ENCODE measurements at places on chromosomes 11 and 22.

GRCh38 chr11:73257342-73258103 lies 14.6 kb upstream of the P2RY6 start:
- peak; percentile 47 for DNase-seq
- H3K4me3 ChIP-seq = no peak overlapping the region
- H3K36me3 ChIP-seq = no peaks in the 10 kb centered on the region
- no peaks in the 10 kb centered on the region for H3K27me3 ChIP-seq

DNA sequence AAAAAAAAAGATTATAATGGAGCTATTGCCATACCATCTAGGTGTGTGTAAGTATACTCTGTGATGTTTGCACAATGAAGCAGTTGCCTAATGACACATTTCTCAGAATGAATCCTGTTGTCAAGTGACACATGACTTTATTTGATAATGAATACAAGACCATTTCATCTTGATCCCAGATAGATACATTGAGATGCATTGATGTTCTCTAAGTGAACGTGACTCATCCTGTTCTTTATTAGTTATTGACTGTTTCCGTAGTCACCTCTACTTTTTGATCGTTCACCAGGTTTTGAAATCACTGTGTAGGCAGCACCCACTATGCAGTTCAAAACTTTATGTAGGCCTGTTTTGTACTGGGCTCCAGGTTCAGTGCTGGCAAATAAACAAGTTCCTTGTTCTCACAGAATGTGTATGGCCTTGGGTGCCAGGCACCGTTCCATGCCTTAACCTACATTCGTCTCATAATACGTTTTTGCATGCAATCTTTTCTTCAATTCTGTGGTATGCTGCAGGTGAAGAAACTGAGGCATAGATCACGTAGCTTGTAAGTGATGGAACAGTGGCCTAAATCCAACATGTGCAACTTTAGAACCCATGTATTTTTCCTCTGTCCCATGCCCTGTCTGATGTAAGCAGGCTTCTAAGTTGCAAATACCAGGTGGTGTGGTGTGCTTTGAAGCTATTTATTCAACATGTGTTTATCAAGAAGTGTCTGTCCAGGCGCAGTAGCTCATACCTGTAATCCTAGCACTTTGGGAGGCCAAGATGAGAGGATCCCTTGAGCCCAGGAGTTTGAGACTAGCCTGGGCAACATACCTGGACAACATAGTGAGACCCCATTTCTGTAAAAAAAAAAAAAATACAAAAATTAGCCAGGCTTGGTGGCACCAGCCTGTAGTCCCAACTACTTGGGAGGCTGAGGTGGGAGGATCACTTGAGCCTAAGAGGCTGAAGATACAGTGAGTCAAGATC lies 10.4 kb downstream of the SREBF2 start:
- DNase-seq = no peak
- H3K4me3 ChIP-seq = no peak overlapping the region
- no peak overlapping the region for H3K27ac ChIP-seq
- H3K4me1 ChIP-seq = peaks cover 8% of the 10 kb centered on the region
- no peaks in the 10 kb centered on the region for H3K36me3 ChIP-seq

DNA sequence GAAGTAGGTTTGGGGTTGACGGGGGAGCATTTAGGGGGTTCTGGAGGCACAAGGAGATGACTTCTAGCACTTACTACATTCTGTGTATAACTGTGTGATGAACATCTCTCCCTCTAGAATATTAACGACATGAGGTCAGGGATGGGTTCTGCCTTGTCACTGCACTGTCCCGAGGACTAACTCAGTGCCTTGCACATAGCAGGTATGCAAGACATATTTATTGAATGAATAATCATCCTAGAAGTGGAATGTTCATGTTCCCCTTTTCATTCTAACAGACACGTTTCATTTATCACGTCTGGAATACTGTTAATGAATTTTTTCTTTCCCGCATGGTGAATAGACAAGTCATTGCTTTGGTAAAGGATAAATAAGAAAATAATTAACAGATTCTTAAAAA lies 12.6 kb downstream of the SYT13 start:
- DNase-seq = no peak
- H3K27ac ChIP-seq = no peak overlapping the region

DNA sequence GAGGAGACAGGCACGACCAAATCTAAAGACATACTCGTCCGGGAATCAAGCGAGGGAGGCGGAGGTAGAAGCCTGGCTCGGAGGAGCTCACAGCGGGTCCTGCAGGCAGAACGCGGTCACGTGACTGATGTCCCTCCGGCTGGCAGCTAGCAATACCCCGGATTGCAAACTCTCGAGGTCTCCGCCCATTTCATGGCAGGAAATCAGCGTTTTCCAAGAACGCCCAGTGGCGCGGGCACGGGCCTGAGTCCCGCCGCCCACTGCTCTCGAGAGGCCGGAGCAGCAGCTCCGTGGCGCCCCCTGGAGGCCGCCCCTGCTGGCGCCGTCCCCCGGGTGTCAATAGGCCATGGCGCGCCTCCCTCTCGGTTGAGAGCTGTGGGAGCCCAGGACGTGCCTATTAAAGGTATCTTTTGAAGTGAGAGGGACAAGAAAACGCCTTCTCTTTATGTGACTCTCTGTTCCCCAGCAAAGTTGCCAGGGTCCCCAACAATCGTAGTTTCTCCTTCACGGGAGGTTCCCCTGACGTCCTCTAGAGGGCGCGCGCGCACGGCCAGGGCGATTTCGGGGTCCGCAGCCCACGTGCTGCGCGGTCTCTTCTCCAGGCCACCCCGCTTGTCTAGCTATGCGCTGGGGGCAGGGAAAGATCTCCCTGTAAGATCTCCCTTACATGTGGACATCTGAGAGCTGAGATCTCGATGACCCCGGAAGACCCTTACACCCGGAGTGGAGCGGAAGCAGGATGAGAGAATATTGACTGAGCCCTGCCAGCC lies 37.3 kb upstream of the RBFOX2 start:
- H3K4me1 ChIP-seq = no peaks in the 10 kb centered on the region
- peak; percentile 97 for DNase-seq
- H3K36me3 ChIP-seq = no peaks in the 10 kb centered on the region
- no peaks in the 10 kb centered on the region for H3K27me3 ChIP-seq
- peak overlapping the region; percentile 88 for H3K27ac ChIP-seq

GRCh38 chr11:72676861-72677341 lies 2.7 kb upstream of the PDE2A start:
- no peak overlapping the region for H3K27ac ChIP-seq
- peaks cover 13% of the 10 kb centered on the region for H3K27me3 ChIP-seq
- H3K4me3 ChIP-seq = no peak overlapping the region
- H3K36me3 ChIP-seq = no peaks in the 10 kb centered on the region
- H3K4me1 ChIP-seq = peaks cover 4% of the 10 kb centered on the region

- DNase-seq = no peak
- no peaks in the 10 kb centered on the region for H3K4me1 ChIP-seq
- H3K4me3 ChIP-seq = no peak overlapping the region
- no peak overlapping the region for H3K27ac ChIP-seq
Measured at GRCh38 chr11:33970984-33971466, 79.1 kb upstream of the LMO2 start.

DNA sequence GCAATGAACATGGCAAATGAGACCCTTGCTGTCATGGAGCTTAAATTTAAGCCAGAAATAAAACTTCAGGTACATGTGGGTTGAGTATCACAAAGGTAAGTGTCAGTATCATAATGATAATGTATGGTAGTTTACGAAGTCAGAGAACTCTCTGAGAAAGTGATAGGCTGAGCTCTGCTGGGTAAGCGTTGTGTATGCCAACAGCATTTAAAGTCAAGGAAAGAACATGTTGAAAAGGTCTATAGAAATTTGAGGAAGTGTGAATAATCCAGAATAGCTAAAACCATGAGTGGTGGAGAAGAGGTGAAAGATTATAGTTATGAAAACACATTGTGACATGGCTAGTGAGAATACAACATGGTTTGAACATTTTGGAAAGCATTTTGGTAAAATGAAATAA lies 17.4 kb upstream of the CTSC start:
- no peaks in the 10 kb centered on the region for H3K4me1 ChIP-seq
- H3K4me3 ChIP-seq = no peak overlapping the region
- no peaks in the 10 kb centered on the region for H3K36me3 ChIP-seq
- no peak overlapping the region for H3K27ac ChIP-seq
- no peak for DNase-seq
- no peaks in the 10 kb centered on the region for H3K27me3 ChIP-seq

- DNase-seq = no peak
- no peaks in the 10 kb centered on the region for H3K36me3 ChIP-seq
- no peaks in the 10 kb centered on the region for H3K27me3 ChIP-seq
- no peak overlapping the region for H3K27ac ChIP-seq
- H3K4me1 ChIP-seq = no peaks in the 10 kb centered on the region
- H3K4me3 ChIP-seq = no peak overlapping the region
Measured at GRCh38 chr11:7974668-7975067, 9.4 kb upstream of the NLRP10 start.

DNA sequence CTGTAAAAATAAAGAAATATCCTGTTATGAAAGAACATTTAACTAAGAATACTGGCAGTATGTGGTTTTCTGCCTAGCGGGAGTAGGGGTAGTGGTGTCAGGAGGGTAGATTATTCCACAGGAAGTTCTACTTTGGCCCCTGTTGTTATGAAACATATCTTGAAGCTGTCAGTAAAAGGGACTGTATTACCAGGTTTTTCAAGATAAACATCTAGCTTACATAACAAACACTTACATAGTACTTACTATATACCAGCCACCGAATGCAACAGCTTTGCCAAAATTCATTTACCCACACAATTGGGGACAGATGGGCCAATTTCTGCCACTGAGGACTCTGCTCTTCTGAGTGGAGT lies 3.7 kb downstream of the TMEM123 start:
- H3K4me3 ChIP-seq = no peak overlapping the region
- no peaks in the 10 kb centered on the region for H3K4me1 ChIP-seq
- H3K36me3 ChIP-seq = peaks cover 15% of the 10 kb centered on the region
- no peaks in the 10 kb centered on the region for H3K27me3 ChIP-seq
- peak overlapping the region; percentile 7 for H3K27ac ChIP-seq

All from right lobe of liver (tissue), 6 donors.